RWPE1 (cell line): ENCODE measurements at places on chromosomes 1 and 21.

- DNase-seq = no peak
Measured at GRCh38 chr1:151526735-151527525, 13.2 kb upstream of the TUFT1 start.

DNA sequence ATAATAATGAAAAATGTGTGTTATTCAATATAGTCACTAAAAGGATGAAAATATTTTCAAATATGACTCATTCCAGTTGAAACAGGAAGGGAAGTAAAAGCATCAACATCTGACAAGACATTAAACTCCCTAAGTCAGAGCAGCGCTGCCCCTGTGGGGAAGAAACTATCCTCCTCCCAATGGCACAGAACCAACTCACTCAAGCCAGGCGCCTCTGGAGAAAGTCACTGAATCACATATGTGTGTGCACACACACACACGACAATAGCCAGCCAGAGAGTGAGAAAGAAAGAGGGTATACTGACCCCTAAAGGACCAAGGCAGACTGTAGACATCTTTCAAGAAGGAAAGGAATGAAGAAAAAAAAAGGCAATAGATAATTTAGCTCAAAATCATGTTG is 126.9 kb downstream of the SETD4 start:
- DNase-seq = peak; percentile 67

DNA sequence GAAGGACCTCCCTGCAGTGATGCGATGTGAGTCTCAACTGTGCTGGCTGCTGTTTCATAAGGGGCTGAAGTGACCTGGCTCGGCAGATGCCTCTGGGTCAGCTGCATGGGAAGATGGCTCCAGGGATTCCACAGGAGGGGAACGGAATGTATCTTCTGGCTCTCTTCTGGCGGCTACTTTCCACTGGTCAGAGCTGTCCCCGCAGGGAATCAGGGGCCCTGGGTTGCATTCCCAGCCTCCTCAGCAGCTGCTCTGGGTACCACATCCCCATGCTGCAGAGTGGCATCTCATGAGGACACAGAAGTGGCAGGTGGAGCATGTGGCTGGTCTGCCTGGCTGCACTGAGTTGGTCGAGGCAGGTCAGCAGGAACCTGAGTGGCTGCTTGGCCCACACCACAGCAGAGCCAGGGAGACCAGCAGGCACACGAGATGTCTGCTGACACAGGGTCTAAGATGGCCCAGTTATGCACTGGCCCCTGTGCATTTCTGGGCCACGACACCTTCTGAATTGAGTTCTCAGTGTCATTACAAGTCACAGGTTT is 42.8 kb downstream of the POFUT2 start:
- no peak for DNase-seq

- DNase-seq = no peak
Measured at GRCh38 chr1:181014477-181015250, 8.0 kb downstream of the STX6 start.

DNA sequence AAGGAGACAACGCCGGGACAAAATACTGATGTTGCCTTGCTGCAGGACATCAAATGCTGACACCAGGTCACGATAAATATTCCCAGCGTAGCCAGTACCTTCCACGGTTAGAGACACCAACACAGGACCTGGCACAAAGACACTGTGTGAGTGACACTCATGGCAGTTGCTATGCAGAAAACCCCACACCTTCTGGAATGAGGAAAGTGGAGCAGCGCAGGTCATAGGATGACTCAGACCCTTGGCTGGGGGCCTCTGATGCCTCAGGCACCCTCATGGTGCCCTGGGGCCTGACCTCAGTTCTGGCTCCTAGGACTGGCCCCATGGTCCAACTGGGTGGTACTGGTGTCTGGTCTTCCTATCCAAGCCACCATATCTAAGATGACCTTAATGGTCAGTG is 7.0 kb downstream of the DCST2 start:
- no peak for DNase-seq

DNA sequence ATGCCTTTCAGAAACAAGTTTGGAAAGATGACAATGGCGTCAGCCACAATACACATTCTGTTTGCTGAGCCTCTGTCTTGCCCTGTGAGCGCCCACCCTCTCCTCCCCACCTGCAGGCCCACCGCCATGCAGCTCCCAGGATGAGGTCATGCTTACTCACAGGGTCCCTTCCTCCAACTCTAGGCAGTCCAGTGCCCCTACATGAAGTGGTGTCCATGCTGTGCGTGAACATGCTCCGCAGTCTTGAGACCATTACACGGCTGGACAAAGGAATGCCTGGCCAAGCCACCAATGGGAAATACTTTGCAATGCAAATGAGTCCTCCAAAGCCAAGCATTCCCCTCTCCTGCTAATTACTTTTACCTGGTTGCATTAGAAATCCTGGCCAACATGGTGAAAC is 92.2 kb downstream of the CD58 start:
- DNase-seq = no peak

- DNase-seq = no peak
Measured at GRCh38 chr1:231421546-231421970, 529 bp downstream of the EGLN1 start.

- peak; percentile 66 for DNase-seq
Measured at GRCh38 chr1:54421101-54421504, 14.9 kb upstream of the SSBP3 start.

GRCh38 chr1:235105051-235106043 is 23.3 kb downstream of the TOMM20 start:
- DNase-seq = no peak

DNA sequence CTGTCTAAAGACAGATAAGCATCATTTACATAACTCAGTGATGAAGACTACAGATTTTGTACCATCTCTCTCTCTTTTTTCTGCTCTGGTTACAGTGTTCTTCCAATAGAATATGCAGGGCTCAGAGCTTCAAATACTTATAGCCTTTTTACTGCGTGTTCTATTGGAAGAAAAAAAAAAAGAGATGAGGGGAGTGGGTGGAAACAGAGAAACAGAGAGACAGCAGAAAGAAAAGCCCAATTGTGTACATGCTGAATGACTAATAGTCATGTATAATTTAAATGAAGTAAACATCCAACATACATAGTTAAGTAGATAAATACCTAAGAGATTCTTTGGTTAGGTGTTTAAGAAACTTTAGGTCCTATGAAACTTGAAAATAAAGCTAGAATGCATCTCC is 151.9 kb downstream of the HMCN1 start:
- no peak for DNase-seq

GRCh38 chr1:29474274-29475244 is 238.2 kb downstream of the PTPRU start:
- no peak for DNase-seq

DNA sequence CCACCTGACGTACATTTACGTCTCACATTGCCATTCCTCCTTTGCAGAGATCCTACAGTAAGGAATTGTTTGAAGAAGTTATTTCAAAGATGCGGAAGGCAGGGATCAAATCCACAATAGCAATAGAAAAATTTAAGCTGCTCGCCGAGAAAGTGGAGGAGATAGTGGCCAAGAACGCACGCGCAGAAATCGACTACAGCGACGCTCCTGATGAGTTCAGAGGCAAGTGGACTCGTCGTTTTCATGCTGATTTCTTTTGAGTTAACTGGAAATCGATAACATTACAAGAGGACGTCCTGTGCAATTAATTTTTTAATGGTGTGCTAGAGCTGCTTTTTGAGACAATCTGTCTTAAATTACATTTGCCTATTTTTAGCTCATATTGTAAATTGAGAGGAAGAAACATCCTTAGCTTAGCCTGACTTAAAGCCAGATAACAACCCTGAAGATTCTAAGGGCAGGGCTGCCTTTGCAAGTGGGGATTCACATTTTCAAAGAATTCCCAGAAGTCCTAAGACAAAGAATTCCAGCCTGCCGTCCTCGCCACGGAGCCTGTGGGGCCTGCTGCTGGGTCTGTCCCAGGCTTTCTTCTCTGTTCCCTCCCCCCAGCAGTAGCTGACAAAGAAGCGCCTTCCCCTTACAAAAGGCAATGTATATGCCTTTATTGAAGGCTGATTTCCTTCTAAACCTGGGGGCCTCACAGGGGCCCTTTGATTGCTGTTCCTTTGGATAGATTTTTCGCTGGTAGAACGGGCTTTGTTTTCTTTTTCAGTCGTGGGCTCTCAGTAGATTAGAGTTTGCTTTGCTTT is 31.6 kb upstream of the KIF1B start:
- DNase-seq = no peak

GRCh38 chr1:236685205-236685916 is 938 bp upstream of the ACTN2 start:
- DNase-seq = no peak

- no peak for DNase-seq
Measured at GRCh38 chr1:162242804-162243203, 133.8 kb downstream of the SPATA46 start.

- DNase-seq = no peak
Measured at GRCh38 chr1:40352126-40352525, 21.4 kb upstream of the SMAP2 start.

GRCh38 chr21:38709876-38710275 is 95.9 kb upstream of the ETS2 start:
- no peak for DNase-seq

GRCh38 chr1:100485855-100486258 is 52.1 kb upstream of the GPR88 start:
- no peak for DNase-seq

DNA sequence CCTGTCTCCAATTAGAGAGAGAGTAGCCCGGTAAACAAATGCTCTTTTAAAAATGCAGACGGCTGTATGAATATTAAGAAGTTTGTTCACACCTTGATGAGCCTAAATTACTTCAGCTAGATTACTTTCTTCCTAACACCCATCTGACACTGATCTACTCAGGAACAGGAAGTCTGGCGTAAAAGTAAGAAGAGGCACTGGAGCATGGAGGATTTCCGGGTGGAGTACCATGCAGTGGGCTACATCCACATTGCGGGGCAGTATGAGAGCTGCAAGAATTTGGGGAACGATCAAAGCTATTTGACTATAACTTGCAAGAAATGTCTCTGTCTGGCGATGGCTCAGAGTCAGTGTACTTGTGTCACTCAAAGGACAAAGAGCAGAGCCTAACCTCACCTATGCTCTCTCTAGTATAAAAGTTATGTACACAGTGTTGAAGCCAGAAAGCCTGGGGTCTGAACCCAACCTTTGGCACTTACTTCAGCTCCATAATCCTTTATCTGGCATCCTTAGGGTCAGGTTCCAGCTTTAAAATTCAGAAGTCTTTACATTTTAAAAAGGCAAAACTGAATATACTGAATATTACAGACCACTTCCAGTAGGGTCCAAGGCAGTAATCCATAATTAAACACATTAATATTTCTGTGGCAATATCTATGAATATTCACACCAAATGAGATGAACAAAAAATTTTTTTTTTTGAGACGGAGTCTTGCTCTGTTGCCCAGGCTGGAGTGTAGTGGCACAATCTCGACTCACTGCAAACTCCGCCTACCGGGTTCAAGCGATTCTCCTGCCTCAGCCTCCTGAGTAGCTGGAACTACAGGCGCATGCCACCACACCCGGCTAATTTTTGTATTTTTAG is 7.9 kb upstream of the GNPAT start:
- DNase-seq = no peak

DNA sequence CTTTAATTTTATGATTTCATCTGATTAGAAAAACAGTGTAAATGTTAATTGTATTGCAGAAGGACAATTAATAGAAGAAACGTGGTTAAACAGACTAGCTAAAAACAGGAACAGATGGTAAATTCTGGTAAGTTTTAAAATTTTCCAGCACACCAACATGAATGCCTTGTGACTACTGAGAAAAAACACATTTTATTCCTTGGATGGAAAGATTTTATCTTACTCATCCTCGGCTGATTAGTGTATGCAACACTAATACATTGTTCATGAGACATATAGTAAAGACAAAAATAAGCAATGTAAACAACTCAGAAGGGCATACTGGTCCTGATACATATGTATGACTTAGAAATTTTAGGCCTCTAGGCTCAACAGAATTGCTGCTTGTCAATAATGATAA is 4.9 kb upstream of the AK5 start:
- no peak for DNase-seq

- no peak for DNase-seq
Measured at GRCh38 chr1:41733021-41733420, 185.7 kb downstream of the HIVEP3 start.

- DNase-seq = no peak
Measured at GRCh38 chr1:172456344-172456769, 12.5 kb upstream of the PIGC start.

- DNase-seq = peak; percentile 23
Measured at GRCh38 chr1:89603651-89604413, 29.1 kb upstream of the LRRC8C start.

DNA sequence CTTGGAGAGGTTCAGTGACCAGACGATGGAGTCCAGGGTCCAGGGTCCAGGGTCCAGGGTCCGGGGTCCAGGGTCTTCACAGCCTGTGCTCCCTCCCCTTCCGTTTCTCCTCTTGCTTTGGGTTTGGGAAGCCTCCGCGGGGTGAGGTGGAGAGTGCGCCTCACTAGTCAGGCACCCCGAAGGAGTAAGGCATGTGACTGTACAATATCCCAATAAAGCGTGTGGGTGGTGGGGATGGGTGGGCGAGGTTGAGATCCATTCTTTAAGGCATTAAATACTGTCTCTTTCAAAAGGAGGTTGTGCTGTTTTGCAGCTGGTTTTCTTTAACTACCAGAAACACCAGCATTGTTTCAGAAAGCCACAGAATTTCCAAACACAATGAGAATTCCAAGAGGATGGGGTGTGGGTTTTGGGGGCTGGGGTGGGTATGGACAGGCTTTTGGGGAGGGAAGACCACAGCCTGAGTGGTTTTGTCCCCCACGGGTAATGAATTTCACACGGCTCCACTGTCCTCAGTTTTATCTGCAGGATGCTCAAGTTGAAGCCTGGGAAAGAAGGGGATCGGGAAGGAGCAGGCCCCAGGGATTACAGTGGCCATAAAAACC is 65.7 kb downstream of the KIF26B start:
- DNase-seq = no peak

GRCh38 chr1:100734676-100735075 is 15.1 kb downstream of the VCAM1 start:
- DNase-seq = no peak

DNA sequence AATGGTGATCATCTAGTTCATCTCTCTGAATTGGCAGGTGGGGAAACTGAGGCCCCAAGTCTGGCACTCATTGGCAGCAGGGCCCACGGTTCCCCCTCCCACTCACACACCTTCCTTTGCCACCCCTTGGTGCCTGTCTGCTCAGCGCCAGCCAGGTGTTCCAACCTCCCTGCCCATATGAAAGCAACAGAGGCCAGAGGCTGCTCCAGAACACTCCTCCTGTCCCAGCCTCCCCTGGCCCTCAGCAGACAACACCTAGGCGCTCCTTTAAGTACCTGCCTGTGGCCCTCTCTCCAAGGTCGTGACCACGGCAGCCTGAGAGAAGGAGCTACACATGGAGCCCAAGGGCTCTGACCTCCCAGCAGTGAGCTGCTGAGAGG is 362.3 kb upstream of the VAMP3 start:
- DNase-seq = no peak
